Fibroblast of lung (primary cell): ENCODE measurements at places on chromosomes 13 and 19.

DNA sequence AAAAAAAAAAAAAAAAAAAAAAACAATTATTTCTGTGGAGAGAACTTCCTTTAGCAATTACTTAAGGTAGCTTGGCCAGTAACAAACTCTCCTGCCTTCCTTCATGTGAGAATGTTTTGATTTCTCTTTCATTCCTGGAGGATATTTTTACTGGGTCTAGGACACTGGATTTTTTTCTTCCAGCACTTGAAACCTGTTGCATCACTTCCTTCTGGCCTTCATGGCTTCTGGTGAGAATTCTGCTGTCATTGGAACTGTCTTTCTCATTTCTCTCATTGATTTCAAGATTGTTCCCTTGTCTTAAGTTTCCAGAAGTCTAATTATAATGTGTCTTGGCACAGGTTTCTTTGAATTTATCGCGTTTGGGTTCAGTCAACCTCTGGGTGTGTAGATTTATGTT, 19.3 kb upstream of the RAB20 start:
- DNase-seq: peak; percentile 35

DNA sequence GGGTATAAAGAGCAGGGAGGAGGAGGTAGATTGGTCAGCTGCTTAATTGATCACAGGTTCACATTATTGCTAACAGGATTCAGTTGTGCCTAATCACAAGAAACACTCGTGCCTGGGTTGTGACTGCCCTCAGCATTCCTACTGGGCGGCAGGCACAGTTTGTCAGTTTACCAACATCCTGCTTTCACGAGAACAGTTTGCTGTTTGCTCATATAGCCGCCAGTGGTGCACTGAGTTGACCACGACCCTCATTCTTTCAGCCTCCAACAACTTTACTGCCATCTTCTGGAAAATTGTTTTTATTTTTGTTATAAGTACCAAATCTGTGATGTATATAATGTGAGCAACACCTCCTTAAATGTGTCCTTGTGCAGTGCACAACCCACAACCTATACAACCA, 16.2 kb upstream of the IFT88 start:
- no peak for DNase-seq

DNA sequence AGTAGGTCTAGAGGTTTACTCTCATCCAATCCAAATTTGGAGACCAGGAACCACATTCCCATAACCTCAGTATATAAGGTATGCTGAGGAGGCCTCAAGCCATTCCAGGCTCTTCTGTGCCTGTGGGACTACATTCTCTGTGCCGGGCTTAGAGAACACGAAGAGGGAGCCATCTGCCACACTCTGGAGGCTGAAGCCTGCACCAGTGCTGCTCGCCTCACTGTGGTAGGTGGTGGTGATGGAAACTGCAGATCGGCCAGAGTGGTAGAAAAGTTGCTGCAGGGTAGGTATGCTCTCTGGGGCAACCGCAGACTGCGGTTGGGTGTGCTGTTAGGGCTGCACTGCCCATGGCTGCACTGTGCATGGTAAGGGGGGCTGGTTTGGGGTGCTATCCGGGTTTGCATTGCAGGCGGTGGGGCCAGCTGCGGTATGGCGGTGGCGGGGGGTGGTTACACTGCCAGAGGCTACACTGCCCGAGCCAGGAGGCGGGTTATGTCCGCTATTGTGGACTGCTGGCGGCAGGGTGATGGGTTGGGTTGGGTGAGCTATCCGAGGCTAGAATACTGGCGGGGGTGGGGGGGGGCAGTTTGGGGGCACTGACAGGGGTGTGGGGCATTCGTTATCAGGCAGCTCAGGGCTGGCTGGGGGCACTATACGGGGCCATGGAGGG, 145.0 kb downstream of the TNFRSF19 start:
- no peak for DNase-seq

DNA sequence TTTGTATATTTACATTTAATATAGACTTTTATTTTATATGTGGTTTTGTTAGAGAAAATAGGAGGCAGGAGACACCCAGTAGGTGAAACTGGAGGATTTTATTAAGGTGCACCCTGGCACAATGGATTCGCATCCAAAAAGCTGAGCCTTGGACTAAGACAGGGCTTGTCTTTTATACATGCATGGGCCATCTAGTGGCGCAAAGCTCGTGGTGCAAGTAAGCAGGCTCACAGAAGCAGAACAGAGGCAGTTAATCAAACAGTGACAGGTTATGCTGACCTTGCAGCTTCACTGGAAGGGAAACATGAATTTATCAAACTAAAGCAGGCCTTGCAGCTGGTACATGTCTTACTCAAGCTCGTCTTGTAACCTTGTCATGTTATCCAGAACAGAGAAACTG, 58.8 kb upstream of the ZNF681 start:
- peak; percentile 22 for DNase-seq

DNA sequence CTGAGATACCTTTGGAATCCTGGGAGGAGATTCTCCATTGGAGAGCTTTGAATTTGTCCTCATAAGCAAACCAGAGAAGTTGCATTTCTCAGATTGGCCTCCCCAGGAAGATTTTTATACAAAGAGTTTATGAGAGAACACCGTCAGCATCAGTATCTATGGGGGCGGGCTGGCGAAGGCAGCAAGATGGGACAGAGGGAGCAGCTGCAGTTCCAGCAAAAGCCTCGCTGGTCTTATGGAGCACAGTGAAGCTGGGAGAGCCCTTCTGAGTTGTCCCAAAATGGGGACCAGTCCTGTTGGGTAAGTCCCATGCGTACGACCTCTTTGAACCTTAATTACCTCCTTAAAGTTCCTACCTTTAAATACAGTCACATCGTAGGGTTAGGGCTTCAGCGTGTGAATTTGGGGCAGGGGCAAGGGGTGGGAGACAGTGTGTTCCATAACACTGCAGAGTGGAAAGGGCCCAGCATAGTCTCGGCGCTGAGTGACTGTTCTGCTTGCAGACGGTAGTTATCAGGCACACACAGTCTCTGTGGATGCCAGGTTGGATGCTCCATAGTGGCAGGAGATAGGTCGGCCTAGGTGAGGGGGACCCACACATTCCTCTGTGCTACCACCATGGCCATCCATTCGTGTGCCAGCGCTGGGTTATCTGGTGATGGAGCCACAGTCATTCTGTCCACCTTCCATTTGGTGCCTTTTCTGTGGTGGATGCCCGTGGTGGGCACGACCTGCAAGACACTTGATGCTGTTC, 34.9 kb upstream of the GPR183 start:
- no peak for DNase-seq

- no peak for DNase-seq
These were observed 323.7 kb upstream of the HTR2A start for GRCh38 chr13:47220453-47221140.

DNA sequence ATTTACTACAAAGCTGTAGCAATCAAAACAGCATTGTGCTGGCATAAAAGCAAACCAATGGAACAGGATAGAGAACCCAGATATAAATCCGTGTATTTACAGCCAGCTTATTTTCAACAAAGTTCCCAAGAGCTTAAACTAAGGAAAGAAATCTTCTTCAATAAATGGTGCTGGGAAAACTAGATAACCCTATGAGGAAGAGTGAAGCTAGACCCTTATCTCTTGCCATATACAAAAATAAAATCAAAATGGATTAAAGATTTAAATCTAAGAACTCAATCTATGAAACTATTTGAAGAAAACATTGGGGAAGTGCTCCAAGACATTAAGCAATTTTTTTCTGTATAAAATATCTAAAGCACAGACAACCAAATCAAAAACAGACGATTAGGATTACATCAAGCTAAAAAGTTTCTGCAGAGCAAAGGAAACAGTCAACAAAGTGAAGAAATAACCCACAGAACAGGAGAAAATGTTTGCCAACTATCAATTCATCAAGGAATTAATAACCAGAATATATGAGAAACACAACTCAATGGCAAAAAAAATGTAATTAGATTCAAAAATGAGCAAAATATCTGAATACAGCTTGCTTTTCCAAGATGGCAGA, 480.7 kb downstream of the LMO7 start:
- no peak for DNase-seq

DNA sequence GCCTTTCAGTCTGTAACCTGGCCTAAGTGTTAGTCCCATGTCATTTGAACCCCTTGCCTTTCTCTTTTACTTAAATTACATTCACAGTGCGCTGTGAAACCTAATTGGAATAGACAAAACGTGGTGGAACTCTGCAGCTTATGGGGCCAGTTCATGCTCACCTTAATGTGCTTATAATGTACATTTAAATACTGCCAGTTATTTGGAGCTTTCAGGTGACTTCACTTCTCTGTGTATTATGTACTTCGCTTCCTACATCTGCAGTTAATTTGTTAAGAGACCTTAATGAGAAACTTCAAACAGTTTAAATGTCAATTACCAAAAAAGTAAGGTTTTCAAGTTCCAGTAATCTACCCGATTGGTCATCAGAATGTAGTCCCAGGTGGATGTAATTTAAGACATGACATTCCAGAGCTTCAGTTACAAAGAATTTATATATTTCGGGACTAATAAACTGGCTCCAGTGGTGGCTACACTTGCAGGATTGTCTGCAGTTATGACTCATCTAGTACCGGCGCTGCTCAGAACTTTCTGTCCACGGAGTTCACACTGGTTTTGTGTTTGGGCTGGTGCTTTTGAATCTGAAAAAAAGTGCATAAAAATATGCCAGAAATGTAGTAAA, 125.3 kb downstream of the TM9SF2 start:
- peak; percentile 31 for DNase-seq

GRCh38 chr13:80939581-80939980, 598.7 kb upstream of the SPRY2 start:
- DNase-seq: no peak
